ENCODE measurements at places on chromosomes 6 and 20. TPM values are rescaled to one million over a fixed set of nuclear protein-coding genes. Genes with fewer than 3 reads are reported as not detected.

GRCh38 chr20:1841554-1842140 lies 53.6 kb upstream of the SIRPA start:
- no peaks in the 10 kb centered on the region for H3K4me1 ChIP-seq
- H3K4me3 ChIP-seq: peak overlapping the region; percentile 31
- DNase-seq: peak; percentile 57
- peak overlapping the region; percentile 78 for H3K27ac ChIP-seq

GRCh38 chr6:136959471-136959891 lies 37.4 kb downstream of the SLC35D3 start:
- no peaks in the 10 kb centered on the region for H3K4me1 ChIP-seq
- no peaks in the 10 kb centered on the region for H3K36me3 ChIP-seq
- no peak overlapping the region for H3K4me3 ChIP-seq
- no peaks in the 10 kb centered on the region for H3K27me3 ChIP-seq
- H3K27ac ChIP-seq: no peak overlapping the region

RUNX2 gene
- 7.3 TPM for total RNA-seq

GRCh38 chr20:36040571-36040970 lies 72.2 kb downstream of the CNBD2 start:
- no peaks in the 10 kb centered on the region for H3K4me1 ChIP-seq
- H3K36me3 ChIP-seq: no peaks in the 10 kb centered on the region
- no peak overlapping the region for H3K27ac ChIP-seq
- DNase-seq: no peak

DNA sequence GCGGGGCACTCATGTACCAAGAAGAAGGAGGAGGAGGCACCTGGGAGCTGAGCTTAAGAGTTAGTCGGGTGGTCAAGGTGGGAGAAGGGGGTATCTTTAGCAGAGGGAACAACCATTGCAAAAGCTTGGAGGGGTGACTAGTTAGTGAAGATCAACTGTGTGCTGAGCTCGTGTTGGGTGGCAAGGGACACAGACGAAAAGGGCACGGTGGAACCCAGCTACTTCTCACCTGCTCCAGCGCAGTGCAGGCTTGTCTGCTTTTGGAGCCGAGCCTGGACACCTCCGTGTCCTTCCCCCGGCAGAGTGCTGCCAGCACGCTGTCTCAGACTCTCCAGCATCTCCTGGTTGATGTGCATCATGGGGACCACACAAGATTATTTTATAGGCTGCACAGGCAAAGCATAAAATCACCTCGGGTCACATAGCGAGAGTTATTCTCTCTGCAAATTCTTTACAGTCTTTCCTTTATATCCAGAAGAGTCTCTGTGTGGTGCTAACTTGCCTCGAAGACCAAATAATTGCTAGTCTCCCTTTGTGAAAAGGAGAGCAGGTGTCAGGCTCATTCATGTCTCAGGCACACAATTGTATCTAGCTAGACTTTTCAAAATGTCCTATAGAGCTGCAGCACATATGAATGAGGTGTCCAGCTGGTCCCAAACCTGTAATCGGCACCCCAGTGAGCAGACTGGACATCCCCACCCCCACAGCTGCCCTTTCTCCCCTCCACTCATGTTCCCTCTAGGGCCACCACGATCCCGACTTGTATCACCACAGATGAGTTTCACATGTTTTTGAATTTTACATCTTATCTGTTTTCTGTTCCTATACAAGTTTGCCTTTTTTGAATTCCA lies 123.4 kb downstream of the CEBPB start:
- H3K27ac ChIP-seq: peak overlapping the region; percentile 91
- peaks cover 7% of the 10 kb centered on the region for H3K4me1 ChIP-seq
- no peak overlapping the region for H3K4me3 ChIP-seq
- H3K27me3 ChIP-seq: no peaks in the 10 kb centered on the region
- no peak for DNase-seq

DNA sequence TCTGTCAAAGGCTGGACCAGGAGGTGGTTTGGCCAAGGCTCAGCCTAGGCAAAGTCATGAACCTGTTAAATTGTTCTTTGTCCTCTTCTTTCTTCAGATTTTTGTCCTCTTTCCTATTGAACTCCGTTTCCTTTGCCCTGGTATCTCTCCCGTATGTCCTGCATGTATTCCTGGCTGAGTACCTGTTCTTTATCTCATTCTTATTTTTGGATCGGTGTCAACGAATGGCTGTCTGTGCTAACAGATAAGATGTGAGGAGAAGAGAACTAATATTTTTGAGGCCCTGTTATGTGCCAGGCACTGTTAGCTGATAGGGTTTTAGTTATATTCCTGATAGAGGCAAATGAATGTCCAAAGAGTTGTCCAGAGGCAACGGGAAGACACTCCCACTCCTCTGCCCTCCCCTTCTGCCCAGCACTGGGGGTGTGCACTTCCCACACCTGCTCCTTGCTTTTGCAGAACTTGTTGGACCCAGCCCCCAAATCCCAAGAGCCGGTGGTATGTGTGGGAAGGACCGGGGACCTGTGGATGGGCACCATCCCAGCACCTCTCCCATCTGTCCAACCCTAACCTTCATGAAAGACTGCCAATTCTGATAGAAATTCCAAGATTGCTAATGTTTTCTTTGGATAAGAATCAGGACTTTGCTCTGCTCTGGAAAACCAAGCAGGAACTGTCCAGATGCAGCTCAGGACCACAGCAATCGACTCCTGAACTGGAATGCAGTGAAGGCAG lies 20.6 kb downstream of the MMP24OS start:
- no peak overlapping the region for H3K27ac ChIP-seq
- H3K36me3 ChIP-seq: no peaks in the 10 kb centered on the region
- DNase-seq: no peak
- H3K4me1 ChIP-seq: no peaks in the 10 kb centered on the region
- no peaks in the 10 kb centered on the region for H3K27me3 ChIP-seq
- H3K4me3 ChIP-seq: no peak overlapping the region

DNA sequence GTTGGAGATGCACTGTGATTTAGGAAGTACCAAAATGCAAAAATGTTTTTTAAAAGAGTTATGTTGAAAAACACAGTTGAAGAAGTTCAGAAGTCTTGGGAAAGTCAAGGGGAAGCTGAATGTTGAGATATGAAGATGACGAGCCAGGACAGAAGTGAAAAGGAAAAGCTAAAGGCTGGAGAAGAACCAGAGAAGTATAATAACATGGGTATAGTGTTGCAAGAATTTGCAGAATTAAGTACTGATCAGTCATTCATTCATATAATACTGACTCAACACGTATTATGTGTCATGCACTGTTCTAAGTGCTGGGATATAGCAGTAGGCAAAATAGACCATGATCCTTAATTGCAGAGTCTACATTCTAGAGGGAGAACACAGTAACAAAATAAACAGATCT lies 432.8 kb downstream of the CDC5L start:
- DNase-seq: no peak
- no peaks in the 10 kb centered on the region for H3K27me3 ChIP-seq
- H3K27ac ChIP-seq: no peak overlapping the region
- no peaks in the 10 kb centered on the region for H3K4me1 ChIP-seq
- no peaks in the 10 kb centered on the region for H3K36me3 ChIP-seq

DNA sequence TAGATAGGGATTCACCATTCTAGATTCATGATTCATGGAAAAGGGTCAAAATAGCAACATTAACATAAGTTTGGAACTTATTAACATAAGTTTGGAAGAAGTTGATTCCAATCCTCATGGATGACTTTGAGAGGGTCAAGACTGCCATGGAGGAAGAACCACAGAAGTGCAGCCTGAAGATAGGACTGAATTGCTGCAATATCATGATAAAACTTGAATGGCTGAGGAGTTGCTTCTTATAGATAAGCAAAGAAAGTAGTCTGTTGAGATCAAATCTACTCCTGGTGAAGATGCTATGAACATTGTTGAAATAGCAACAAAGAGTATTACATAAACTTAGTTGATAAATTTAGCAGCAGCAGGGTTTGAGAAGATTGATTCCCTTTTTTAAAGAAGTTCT lies 62.2 kb downstream of the GMDS start:
- H3K36me3 ChIP-seq: no peaks in the 10 kb centered on the region
- H3K4me1 ChIP-seq: no peaks in the 10 kb centered on the region
- H3K4me3 ChIP-seq: no peak overlapping the region
- no peaks in the 10 kb centered on the region for H3K27me3 ChIP-seq

XRN2 gene
- total RNA-seq: 90.4 TPM

DNA sequence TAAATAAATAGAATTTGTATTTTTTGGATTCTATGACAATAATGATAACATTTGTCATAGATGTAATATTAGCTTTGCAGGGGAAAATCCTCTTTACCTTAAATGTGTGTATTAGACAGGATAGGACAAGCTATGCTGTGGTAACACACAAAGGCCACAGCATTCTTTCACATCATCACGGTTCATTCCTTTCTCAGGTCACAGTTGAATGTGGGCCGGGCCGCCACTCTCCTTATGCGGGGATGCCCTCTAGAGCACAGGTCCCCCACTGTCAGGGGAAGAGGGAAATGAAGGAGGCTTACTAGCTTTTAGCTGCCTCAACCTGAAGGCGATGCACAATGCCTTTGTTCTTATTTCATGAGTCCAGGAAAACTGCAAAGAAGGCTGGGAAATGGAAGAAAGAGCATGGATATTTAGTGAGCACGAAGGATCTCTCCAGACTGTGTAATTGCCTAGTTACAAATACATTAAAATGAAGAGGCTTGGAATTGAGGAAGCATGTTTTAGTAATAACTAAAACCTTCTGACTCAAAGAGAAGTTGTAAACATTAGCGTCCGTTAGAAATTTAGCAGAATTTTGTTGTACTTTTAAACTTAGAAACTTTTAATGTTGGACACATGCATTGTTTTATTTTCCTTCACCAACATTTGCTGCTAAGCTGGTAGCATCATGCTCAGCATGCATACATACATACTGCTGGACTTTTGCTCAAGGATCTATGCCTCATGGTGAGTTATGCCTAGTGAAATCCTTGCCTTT lies 248.9 kb upstream of the FOXQ1 start:
- H3K4me1 ChIP-seq: no peaks in the 10 kb centered on the region
- no peaks in the 10 kb centered on the region for H3K36me3 ChIP-seq
- H3K27ac ChIP-seq: no peak overlapping the region
- no peak overlapping the region for H3K4me3 ChIP-seq
- no peaks in the 10 kb centered on the region for H3K27me3 ChIP-seq

TIAM2 gene
- total RNA-seq: 5.8 TPM

DNA sequence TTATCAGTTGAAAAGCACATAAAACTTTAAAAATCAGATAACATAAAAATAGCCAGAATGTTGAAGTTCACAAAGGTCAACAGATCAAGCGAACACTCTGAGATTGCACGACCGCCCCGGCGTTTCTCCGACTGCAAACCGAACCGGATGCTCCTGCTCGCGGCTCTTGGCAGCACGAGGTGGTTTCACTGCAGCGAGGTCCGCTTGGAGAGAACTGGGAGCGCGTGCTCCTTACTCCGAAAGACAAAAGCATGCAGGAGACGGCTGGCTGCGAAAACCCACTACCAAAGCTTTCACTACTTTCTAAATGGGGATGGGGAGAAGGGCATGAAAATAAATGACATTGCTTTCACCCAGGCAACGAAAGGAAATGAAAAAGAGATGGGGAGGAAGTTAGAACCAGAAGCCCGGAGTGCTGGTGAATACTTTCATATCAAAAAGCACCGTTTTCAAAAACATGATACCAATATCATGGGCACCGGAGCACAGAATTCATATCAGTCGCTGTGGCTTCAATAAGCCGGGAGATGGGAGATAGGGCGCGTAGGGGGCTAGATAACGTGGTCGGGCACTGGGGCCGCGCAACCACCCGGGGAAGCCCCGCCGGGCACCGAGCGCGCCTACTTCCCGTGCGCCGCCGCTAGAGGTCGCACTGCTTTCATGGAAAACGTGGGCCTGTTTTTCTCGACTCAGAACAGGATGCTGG lies 8.3 kb upstream of the ANKRD60 start:
- no peaks in the 10 kb centered on the region for H3K4me1 ChIP-seq
- H3K4me3 ChIP-seq: peak overlapping the region; percentile 60
- no peaks in the 10 kb centered on the region for H3K36me3 ChIP-seq
- no peak overlapping the region for H3K27ac ChIP-seq
- peak; percentile 30 for DNase-seq
- no peaks in the 10 kb centered on the region for H3K27me3 ChIP-seq

MPIG6B gene
- 0.16 TPM for total RNA-seq

DNA sequence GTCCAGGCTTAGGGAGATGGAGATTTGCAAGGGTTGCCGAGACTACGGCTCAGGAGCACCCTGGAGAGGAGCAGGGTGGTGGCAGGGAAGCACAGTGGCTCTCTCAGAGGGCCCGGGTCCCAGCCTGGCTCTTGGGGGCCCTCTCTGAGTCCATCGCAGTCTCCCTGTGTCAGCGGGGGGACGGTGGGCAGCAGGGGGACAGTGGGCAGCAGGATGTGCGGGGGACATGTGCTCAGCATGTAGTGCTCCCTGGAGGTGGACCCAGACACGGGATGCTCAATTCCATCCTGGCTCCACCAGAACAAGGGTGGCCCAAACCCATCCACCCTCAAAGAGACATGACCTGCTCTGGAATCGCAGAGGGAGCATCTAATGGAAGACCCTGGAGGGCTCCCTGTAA lies 43.0 kb upstream of the ZBP1 start:
- H3K4me1 ChIP-seq: no peaks in the 10 kb centered on the region
- no peaks in the 10 kb centered on the region for H3K27me3 ChIP-seq
- DNase-seq: no peak
- no peak overlapping the region for H3K4me3 ChIP-seq
- H3K27ac ChIP-seq: no peak overlapping the region

DNA sequence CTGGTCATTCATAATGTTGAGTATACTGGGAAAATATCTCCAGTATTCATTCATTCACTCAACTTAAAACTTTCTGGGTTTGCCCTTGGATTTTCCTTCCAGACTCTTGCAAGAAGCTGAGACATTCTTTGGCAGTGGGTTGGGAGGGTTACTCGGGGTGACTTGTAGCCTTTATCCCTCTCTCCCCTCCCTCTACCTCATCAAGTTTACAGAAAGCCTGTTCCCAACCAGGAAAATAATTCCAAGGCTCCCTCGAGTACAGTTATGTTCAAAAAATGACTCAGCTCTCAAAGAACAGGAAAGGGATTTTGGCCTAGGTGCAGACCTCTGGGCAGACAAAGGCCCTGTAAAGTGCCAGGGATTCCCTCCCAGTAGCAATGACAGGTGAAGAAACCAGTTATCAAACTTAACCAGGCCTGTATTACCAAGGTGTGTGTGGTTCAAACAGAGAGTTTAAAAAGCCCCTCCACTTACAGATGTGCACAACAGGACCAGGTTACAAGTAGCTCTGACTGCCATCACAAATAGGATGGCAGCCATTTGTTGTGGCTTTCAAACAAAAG lies 22.2 kb downstream of the FKBP1A start:
- no peak for DNase-seq
- H3K27ac ChIP-seq: peak overlapping the region; percentile 19
- no peak overlapping the region for H3K4me3 ChIP-seq

MYO6 gene
- 21.8 TPM for total RNA-seq

RSPO3 gene
- total RNA-seq: 5.9 TPM

GRCh38 chr6:3489027-3489757 lies 32.3 kb upstream of the SLC22A23 start:
- H3K4me1 ChIP-seq: no peaks in the 10 kb centered on the region
- H3K27ac ChIP-seq: no peak overlapping the region
- no peaks in the 10 kb centered on the region for H3K27me3 ChIP-seq
- no peaks in the 10 kb centered on the region for H3K36me3 ChIP-seq

SLC44A4 gene
- 35.4 TPM for total RNA-seq

All from breast epithelium (tissue), 4 donors.